Ovary (tissue), 10 donors: ENCODE measurements at places on chromosomes 1 and 21. TPM values are rescaled to one million over a fixed set of nuclear protein-coding genes. Genes with fewer than 3 reads are reported as not detected.

- DNase-seq: no peak
Measured at GRCh38 chr1:179598631-179599030, 7.0 kb downstream of the TDRD5 start.

DNA sequence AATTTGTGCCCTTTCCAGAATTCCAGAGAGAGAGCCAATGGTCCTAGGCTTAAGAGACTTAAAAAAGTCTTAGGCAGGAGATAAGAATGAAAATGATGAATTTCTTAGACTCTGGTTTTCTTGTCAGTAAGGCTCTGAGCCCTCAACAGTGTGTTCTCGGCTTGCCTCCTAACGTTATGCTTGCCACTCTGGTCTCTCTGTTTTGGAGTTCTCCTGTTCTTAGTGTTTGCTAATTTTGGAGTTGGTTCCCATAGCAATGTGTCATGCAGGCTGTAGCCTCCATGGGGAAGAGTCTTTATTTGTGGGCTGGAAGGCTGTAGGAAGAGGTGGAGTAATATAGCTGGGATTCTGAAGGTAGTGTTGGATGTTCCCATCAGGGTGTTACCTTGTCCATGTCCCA, 19.9 kb downstream of the TBX19 start:
- DNase-seq: no peak

DNA sequence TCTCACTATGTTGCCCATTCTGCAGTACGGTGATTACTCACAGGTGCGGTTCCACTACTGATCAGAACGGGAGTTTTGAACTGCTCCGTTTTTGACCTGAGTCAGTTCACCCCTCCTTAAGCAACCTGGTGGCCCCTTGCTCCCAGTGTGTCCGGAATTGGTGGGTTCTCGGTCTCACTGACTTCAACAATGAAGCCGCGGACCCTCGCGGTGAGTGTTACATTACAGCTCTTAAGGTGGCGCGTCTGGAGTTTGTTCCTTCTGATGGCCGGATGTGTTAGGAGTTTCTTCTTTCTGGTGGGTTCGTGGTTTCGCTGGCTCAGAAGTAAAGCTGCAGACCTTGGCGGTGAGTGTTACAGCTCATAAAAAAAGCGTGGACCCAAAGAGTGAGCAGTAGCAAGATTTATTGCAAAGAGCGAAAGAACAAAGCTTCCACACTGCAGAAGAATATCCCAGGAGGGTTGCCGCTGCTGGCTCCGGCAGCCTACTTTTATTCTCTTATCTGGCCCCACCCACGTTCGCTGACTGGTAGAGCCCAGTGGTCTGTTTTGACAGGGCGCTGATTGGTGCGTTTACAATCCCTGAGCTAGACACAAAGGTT, 17.6 kb upstream of the PARP1 start:
- no peak for DNase-seq

DNA sequence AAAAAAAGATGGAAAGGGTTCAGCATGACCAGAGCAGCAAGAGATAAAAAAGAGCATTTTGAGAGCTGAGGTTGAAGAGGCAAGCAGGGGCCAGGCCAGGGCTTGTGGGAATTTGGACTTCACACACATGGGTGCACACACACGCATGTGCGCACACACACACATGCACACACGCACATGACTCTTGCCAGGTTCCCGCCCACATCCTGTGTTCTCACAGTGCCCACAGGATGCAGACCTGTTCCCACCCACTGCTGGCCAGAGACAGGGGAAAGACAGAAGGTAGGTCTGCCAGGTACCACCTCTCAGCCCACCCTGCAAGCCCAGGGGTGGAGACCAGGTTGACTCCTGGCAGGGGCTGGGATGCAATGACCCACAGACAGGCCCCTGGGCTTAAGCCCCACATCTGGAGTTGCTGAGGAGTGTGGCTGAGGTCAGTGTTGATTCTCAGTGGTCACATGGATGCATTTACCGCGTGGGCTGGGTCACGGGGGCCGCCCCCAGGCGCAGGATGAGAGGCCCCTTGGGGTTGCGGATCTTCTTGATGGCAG, 4.4 kb downstream of the COL16A1 start:
- no peak for DNase-seq

DNA sequence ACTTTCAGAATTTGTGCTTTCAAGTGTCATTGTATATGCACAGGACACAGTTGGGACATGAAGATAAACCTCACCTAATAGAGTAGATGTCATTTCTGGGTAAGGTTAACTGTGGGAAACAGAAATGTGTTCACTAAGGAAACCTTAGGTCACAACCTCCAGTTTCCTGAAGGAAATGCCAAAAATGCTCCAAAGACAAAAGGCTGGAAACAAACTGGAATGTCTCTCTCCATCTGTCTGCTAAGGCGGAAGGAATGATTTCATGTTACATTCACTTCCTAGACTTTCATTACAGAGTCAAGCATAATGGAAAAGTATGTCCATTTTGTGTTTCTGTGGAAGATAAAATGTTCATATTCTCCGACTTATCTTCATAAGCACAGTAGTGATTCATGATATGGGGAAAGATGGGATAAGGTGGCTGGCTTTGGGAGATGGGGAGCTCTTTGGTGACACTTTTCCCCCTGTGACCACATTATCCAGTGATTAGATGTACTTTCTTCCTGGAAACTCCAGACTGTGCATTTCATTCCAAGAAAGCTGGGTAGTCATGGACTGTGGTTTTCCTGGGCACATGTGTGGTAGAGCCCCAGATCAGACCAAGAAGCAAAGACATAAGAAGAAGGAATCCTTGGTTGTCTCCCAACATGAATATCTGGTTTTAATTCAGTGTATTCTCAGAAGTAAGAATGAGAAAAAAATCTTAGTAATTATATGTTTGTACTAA, 5.7 kb downstream of the S1PR1 start:
- DNase-seq: no peak

The CACNA1S gene
- 0.05 TPM for total RNA-seq

DNA sequence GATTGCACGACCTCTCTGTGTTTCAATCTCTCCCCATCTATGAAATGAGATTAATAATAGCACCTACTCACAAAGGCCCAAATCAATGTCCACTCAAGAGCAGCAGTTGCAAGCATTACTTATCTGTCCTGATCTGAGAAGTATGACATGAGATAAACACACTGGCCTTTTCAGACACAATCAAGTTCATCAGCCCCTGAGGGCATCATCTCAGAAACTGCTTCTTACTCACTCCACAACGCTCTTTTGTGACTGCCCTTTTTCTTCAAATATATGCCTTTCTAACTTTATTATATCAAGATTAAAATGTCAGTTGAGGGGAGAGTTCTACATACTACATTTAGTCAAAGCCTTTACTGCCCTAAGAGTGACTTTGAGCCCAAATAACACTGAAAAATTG, 371.9 kb upstream of the SPAG17 start:
- no peak for DNase-seq
